Kidney (tissue), 22 donors: ENCODE measurements at places on chromosomes 5 and 9. TPM values are rescaled to one million over a fixed set of nuclear protein-coding genes. Genes with fewer than 3 reads are reported as not detected.

- no peak overlapping the region for H3K4me3 ChIP-seq
- H3K27me3 ChIP-seq, result no peaks in the 10 kb centered on the region
- no peaks in the 10 kb centered on the region for H3K36me3 ChIP-seq
- H3K27ac ChIP-seq, result no peak overlapping the region
- no peak for DNase-seq
- no peaks in the 10 kb centered on the region for H3K4me1 ChIP-seq
Observed at GRCh38 chr9:105291938-105292337, 47.5 kb downstream of the SLC44A1 start.

DNA sequence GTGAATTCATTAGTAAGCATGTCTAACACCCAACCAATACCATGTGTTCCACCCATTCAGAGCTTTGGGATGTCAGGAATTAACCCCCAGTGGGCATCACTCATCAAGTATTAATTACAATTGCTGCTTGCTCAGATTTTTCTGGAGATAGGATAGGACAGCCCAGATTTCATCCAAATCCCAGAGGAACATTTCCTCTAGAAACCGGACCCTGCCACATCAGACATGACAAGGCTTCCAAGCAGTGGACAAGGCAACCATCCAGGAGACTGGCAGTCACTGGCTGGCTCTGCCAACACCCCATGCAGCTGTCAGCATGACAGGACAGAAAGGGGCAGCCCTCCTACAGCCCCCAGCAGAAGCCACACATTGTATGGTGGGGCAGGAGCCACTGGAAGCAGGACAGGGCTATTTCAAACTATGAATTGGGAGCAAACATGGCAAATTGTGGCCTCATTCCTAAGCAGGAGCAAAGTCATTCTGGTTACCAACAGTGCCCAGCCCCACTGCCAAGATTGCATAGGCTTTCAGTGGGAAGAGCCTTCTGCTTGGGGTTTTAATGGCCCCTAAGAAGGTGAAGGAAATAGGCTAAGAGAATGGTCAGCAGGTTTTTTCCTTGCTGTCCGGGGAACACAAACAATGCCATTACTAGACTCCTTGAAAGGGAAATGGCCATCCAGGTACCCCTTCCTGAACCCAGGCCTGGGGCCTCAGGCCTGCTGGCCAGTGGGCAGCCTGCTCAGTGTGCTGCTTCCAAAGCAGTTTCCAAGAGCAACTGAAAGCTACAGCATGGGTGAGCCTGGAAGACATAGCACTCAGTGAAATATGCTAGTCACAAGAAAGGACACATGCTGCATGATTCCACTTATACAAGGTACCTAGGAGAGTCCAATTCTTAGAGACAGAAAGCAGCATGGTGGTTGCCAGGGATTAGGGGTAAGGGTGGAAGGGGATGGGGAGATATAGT lies 294.7 kb upstream of the SLC30A5 start:
- no peaks in the 10 kb centered on the region for H3K36me3 ChIP-seq
- H3K4me3 ChIP-seq, result no peak overlapping the region
- no peak overlapping the region for H3K27ac ChIP-seq
- no peak for DNase-seq

DNA sequence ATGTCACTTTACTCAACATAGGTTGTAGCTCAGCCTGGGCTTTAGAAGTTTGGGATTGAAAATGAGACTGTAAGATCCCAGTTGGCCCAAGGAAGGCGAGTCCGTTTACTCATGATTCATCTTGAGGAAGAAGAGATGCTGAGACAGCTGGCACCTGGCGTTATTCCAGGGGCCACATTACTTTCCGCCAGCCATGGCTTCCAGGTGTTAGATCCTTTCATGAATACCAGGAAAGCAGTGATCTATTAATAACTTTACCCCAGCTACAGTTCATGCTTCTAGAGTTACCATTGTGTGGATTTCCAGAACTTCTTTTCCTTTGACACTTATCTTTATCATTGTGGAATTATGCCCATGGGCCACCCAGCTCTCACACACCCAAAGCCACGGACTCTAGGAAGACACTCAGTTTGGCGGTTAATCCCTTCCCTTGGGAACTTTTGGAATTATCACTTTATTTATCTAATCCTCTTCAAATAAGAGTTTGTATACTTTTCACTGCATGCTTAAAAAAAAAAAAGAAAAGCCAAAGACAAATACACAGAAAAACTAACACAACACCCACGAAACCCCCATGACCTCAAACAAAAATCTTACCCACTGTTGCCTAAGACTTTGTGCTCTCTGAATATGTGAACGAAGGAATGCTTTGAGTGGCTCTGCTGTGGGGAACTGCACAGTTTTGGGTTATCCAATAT lies 26.9 kb downstream of the RAI14 start:
- peak; percentile 66 for DNase-seq
- H3K27me3 ChIP-seq, result no peaks in the 10 kb centered on the region

GRCh38 chr5:133359861-133360260 lies 252.5 kb downstream of the FSTL4 start:
- H3K4me3 ChIP-seq, result no peak overlapping the region
- peaks cover 7% of the 10 kb centered on the region for H3K4me1 ChIP-seq
- H3K27ac ChIP-seq, result no peak overlapping the region
- no peak for DNase-seq
- H3K27me3 ChIP-seq, result no peaks in the 10 kb centered on the region
- H3K36me3 ChIP-seq, result no peaks in the 10 kb centered on the region

DNA sequence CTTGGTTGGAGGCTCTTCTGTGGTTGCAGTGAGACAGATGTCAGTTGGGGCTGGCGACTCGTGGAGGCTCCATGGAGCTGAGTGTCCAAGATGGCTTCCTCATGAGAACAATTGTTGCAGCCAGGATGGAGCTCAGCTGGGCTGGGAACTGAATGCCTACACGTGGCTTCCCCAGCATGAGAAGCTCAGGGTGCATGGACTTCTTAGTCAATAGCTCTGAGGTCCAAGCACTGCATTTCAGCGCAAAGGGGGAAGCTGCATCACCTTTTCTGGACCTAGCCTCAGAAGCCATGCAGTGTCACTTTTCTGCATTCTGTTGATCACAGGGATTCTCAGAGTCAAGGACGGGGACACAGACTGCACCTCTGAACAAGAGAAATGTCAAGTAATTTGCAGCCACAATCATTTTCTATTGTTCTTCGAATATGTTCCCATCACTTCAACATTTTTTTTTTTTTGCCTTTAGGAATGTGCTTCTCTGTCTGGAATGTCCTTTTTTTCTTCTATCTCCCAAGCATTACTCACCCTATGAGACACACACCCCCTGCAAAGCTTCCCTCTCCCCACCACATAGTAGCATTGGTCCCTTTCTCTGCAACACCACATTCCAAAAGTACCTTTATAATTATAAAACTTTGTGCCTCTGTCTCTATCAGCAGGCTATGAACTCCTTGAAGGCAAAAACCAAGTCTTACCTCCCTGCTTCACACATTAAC lies 57.5 kb upstream of the STK32A start:
- no peaks in the 10 kb centered on the region for H3K36me3 ChIP-seq
- H3K27ac ChIP-seq, result no peak overlapping the region
- no peaks in the 10 kb centered on the region for H3K27me3 ChIP-seq

The PLK2 gene
- 53.1 TPM for total RNA-seq

The PCDHGA8 gene
- total RNA-seq, result 1.8 TPM

The NSUN2 gene
- total RNA-seq, result 48.9 TPM

The SDHA gene
- total RNA-seq, result 135 TPM

The RAD17 gene
- total RNA-seq, result 26.6 TPM

The ASPN gene
- total RNA-seq, result 1.5 TPM
